Activated CD8-positive, alpha-beta memory T cell treated with anti-CD3 and anti-CD28 coated beads for 1 hour (primary cell): ENCODE measurements at places on chromosomes 4 and X.

DNA sequence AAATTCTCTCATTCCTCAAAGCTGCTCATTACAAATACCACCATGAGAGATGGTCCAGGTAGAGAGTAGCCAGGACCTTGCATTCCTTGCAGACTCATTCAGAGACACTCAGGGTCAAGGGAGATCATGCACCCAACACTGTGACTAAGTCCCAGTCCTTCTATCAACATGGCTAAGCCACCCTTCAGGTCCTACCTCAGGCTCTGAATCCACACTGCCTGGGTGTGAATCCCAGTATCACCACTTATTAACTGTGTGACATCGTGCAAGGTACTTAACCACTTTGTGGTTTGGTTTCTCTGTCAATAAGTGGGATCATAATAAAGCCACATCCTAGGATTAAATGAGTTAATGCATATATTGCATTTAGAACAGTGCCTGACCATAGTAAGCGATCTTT, 124.1 kb upstream of the NEIL3 start:
- no peak for DNase-seq

DNA sequence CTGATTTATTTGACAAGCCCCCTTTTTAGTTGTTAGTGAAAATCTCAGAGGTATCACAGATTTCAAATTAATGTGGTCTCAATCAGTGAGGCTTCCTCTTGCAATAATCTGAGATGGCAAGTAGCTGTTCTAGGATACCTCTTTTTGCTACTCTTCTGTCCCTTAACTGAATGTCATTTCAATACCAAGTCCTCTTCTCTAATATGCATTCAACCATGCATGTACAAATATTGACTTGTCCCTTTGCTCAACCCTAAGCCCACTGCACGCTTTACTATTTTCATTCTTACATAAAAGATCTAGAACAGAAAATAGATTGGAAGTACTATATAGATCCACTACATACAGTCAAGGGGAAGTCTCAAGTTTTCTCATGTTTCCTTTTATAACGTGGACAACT, 164.2 kb downstream of the CBR4 start:
- DNase-seq, result no peak

GRCh38 chrX:74525116-74525515, 89.3 kb downstream of the RLIM start:
- no peak for DNase-seq

DNA sequence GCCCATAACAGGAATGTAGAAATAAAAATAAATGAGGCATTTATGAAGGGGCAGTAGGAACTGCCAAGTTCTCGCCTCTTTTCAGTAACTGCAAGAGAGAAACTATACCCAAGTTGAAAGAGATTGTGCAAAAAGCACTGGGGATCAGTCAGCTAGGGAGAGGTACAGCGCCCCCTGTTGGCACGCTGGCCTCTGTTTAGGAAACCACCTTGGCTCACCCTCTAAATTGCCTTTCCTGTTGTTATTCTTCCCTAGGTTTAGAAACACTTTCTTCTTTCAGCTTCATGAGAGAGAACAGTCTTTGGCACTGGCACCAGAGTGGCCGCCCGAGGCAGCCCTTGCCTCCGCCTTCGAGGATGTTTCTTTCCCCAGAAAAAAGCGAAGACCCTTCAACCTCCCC, 348.5 kb downstream of the MID1IP1 start:
- DNase-seq, result peak; percentile 38

DNA sequence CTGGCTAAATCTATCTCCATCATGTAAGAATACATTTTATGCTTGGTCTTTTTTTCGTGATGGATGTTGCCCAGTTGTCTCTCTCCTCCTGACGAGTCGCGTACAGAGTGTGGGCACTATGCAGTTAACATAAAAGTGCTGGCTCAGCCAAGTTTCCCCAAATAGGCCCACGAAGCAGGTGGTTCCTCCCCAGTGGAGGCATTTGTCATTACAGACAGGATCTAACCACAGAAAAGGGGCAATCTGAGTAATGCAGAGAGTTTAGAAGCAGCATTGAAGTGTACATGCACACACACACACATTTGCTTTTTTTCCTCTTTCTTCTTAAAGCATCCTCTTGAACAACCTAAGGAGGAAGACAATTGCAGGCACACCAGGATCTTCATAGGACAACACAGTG, 188.7 kb upstream of the VCX start:
- no peak for DNase-seq

DNA sequence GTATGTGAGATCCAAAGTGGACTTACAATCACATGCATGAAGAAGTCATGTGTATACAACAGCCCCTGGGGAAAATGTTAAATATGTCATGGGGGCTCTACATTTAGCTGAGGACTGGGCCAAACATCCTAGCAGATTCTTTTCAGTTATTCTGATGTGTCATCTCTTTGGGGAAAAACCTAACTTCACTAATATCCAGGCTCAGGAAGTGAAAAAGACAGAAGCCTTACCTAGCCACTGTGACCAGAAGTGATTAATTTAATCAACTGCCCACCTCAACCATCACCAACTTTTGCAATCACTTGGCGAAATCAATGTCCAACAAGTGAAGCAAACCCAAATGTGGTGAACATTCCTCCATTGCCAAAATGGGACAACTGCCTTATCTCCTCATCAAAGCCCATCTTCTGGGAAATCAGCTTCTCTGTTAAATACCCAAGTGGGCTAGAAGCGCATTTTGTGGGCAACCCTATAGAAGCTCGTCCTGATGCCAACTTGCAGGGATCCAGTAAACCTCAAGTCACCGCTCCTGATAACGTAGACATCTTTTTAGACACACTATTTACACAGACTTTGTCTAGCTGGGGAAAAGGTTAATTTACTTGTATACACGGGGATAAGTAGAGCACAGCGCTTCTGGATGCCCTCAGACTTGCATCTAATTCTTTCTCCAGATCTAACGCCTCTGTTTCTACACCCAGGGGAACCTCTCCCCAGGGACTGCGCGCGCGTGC, 1.4 kb upstream of the HHIP start:
- no peak for DNase-seq

- no peak for DNase-seq
Observed at GRCh38 chrX:3659761-3660160, 53.7 kb downstream of the PRKX start.

DNA sequence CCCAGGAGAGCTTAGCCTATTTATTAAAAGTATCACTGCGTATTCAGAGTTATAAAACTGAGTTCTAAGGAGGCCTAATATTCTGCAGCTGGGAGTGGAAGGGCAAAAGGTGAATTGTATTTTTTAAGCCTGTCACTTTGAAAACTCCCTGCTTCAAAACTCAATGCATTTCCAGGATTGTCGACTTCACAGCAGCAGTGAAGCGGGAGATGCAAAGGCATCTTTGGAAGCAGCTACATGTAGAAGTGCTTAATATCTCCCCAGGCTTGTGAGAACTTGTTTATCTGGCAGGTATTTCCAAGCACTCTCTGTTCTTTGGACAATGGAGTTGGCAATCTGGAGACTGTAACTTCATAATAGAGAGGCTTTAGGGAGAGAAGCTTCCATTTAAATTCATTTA, 717.5 kb upstream of the SLIT2 start:
- no peak for DNase-seq

- no peak for DNase-seq
Observed at GRCh38 chr4:175997291-175997690, 68.3 kb upstream of the WDR17 start.

DNA sequence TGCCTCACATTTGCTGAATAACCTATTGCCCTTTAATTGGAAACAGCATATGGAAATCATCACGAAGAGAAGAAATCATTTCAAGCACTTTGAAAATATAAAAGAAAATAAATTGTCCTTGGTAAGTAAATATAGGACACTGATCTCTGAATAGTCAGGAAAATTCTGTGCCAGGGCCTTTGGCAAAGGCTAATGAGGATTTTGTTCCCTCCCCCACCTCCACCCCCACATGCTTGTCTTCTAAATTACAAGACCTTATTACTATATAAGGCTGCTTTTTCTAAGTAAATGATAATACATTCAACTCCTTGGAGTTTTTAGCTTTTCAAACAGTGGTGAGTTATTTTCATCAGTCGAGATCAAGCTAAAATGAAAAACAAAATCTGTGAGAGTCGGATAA, 15.8 kb downstream of the SYNPO2 start:
- no peak for DNase-seq

- peak; percentile 12 for DNase-seq
Observed at GRCh38 chr4:123397144-123398065, 810 bp downstream of the SPRY1 start.

DNA sequence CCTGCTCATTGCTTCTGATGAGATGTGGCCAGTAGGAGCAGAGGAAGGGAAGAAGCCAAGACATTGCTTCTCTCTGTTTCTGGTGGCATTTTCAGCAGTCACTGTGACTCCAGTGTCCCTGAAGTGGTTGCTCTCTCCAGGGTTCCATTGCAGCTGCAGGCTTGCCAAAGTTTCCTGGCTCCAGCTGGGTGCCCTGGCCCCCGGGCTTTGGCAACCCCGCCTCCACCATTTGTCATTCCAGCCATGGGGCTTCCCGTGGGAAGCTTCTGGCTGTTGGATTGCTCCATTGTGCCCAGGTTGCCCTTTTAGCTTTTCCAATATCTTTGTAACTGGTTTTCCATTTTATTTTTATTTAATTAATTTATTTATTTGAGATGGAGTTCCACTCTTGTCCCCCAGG, 12.7 kb downstream of the FGFBP1 start:
- DNase-seq, result no peak

DNA sequence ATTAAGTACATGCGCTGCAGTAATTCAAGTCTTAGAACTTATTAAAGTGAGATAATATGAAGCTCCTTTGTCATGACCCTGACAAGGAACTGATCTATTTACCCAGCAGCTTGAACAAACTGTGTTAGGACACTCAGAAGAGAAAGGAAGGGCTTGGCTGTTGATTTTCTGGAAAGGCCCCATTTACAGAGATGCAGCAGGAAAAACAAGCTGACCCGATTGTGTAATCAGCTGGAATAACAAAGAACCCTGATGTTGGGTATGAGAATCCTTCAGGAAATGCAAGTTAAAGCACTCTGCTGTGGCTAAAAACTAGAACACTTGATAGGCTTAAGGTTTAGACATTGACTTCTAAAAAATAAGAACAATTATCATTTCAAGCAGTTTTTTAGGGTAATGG, 64.8 kb downstream of the TBC1D9 start:
- no peak for DNase-seq

- DNase-seq, result no peak
Observed at GRCh38 chr4:143253166-143253565, 68.4 kb downstream of the USP38 start.

GRCh38 chrX:118521435-118521834, 25.8 kb downstream of the DOCK11 start:
- no peak for DNase-seq

DNA sequence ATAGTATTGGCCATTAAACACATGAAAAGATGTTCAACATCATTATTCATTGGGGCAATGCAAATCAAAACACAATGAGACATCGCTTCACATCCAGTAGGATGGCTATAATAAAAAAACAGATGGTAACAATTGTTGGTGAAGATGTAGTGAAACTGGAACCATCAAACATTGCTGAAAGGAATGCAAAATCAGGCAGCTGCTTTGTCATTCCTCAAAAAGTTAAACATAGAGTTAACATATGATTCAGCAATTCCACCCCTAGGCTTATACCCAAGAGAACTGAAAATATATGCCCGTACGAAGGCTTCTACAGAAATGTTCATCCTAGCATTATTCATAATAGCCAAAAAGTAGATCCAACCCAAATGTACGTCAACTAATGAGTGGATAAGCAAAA, 144.0 kb upstream of the NAP1L5 start:
- DNase-seq, result no peak

GRCh38 chrX:43809463-43809862, 72.8 kb downstream of the MAOB start:
- DNase-seq, result no peak

DNA sequence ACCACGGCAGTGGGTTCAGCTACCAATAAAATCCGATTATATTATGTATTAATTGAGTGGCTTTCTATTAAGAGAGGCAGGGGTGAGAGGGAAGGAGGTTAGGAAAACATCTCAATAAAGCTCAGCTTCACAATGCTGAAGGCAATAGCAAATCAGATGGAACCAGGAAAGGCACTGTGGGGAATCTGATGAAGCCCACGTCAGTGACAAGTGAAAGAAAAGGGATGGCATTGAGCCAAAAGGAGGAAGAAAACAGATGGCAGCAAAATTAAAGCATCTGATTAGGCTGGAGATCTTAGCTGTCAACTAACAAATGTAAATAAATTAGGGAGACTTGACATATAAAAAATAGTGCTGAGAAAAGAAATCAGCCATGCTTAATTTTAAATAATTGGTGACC, 180.9 kb downstream of the RASL11B start:
- DNase-seq, result no peak

DNA sequence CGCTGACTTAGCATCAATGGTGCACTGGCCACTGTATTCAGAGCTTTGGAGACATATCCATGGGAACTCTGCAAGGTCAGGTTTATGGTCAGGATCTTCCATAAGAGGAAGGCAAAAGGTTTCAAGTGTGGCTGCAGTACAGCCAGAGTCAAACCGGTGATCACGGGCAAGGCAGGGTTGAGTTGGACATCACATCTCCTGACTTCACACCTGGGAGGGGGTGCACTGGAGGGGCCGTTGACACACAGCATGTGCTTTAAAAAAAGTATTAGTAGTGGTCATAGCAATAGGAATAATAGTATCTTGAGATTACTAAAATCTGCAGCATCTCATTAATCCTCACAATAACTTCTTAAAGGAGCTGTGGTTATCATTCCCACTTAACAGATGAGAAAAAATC, 28.9 kb upstream of the MAN2B2 start:
- DNase-seq, result no peak

DNA sequence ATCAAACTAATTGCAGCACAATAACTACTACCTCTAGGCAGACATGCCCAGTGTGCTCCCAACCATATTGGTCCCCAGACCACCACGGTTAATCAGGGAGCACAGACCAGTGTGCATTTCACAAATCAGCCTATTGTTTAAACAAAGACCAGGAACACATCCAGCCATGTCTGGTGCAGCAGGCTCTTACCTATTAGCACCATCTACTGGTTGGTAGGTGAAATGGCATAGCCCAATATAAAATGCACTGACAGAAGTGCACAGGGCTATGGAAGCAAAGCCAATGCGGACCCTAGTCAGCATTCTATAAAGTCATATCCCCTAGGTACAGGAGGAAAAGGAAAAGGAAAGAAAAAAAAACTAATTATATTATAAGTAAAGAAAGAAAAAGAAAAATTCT, 15.5 kb upstream of the CYLC1 start:
- no peak for DNase-seq

- no peak for DNase-seq
Observed at GRCh38 chr4:314296-314903, 9.1 kb upstream of the ZNF732 start.

GRCh38 chr4:141109983-141110382, 23.3 kb downstream of the RNF150 start:
- no peak for DNase-seq
